ENCODE measurements at places on chromosomes 1 and 21. TPM values are rescaled to one million over a fixed set of nuclear protein-coding genes. Genes with fewer than 3 reads are reported as not detected.

S100A7A gene
- total RNA-seq, result not detected

KRTAP19-1 gene
- total RNA-seq, result not detected

PPIAL4G gene
- not detected for total RNA-seq

OR2L3 gene
- total RNA-seq, result not detected

- H3K27me3 ChIP-seq, result no peaks in the 10 kb centered on the region
- H3K27ac ChIP-seq, result no peak overlapping the region
- H3K4me3 ChIP-seq, result no peak overlapping the region
- no peaks in the 10 kb centered on the region for H3K4me1 ChIP-seq
- H3K36me3 ChIP-seq, result peaks cover 21% of the 10 kb centered on the region
- no peak for DNase-seq
These were observed 34.7 kb upstream of the C1orf115 start for GRCh38 chr1:220655509-220655908.

- no peak for DNase-seq
- no peaks in the 10 kb centered on the region for H3K36me3 ChIP-seq
- no peak overlapping the region for H3K27ac ChIP-seq
- no peaks in the 10 kb centered on the region for H3K27me3 ChIP-seq
These were observed 4.9 kb upstream of the TRIM63 start for GRCh38 chr1:26072305-26072704.

All from esophagus muscularis mucosa (tissue), 4 donors.